ENCODE measurements at places on chromosomes 12 and 14.

GRCh38 chr14:95025941-95026340, 131.4 kb downstream of the DICER1 start:
- no peak for DNase-seq

GRCh38 chr14:73008501-73008900, 18.4 kb downstream of the ZFYVE1 start:
- no peak for DNase-seq

GRCh38 chr12:131774576-131775391, 53.4 kb upstream of the MMP17 start:
- no peak for DNase-seq

GRCh38 chr12:70925539-70925938, 5.0 kb upstream of the PTPRR start:
- DNase-seq: no peak

DNA sequence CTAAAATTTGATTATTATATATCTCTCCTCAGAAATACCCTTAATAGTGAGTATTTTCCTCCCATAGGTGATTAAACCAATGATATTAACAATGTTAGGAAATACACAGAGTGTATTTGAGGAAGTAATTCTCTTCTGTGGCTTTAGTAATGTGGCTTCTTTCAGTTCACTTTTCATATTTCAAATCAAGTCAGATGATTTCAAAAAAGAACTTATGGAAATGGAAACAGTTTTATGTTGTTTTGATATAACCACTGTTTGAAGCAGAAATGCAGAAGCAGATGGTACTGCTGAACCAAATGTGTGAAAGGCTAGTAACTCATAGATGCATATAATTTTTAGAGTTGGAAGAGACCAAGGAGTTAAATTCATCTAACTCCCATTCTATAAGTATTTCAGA, 1.9 kb upstream of the GPR33 start:
- no peak for DNase-seq

GRCh38 chr14:102442241-102443211, 67.0 kb downstream of the ANKRD9 start:
- no peak for DNase-seq
